Psoas muscle (tissue), 8 donors: ENCODE measurements at places on chromosomes 5 and 9. TPM values are rescaled to one million over a fixed set of nuclear protein-coding genes. Genes with fewer than 3 reads are reported as not detected.
A peak's percentile ranks its signal among the peaks of the same experiment; 100 is the strongest.

DNA sequence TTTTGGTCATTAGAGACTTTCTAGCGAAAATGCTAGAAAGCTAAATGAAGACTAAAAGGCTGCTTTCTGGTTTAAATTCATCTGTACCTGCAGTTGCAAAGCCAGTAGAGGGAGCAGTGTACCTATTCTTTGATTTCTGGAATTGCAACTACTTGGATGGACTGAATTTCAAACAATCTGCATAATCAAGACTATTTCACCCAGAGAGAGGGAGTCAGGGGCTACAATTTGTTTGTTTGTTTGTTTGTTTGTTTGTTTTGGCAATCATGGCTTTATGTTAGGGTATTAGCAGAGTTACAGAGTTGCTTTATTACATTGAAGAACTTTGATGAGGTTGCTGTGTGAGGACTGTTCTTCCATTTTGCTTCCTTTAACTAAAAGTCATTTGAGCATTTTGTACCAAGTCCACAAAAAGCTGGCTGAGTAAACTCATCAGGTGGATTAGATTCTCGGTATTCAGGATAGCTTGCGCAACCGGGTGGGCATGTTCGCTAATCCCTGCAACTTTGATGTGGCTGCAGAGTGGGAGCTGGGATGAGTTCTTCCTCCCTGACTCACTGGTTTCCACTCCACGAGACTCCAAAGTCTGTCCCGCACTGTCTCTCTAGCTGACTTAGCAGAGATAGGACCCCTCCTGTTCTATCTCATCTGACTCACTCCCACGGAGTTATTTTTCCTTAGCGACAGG lies 80.0 kb upstream of the TUT7 start:
- peak; percentile 74 for DNase-seq

GRCh38 chr5:34550964-34551363 lies 105.2 kb upstream of the RAI14 start:
- DNase-seq: no peak

The ECM2 gene
- 1.4 TPM for polyA plus RNA-seq

DNA sequence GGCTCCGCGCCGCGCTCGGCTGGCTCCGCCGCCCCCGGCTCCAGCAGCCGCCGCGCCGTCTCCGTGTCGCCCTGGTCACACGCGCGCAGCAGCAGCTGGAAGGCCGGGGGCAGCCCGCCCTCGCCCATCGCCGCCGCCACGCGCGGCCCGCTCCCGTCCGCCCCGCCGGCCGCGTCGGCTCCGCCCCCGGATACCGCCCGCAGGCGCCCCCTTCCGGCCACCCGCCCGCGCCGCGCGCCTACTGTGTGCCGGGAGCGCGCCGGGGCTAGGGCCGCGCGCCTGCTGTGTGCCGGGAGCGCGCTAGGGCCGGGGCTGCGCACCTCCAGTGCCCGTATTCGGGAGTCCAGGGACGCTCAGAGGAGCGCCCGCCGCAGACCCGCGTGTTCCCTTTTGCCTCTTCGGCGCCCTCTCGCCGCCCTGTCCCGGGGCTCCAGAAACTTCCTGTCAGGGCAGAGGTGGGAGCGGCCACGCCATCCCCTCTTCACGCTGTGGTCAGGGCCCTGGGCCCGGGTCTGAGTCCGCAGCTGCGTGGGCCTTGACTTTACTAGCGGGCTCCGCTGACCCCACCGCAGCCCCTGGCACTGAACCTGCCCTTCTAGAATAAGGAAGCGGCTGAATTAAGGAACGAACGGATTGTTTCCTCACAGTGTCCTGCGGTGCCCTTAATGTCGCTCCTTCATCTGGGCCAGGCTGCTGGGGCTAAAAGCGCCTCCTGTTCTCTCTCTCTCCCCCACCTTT lies at the start of gene ANKS6:
TSS of gene ANKS6 (minus strand) at position 192 of the 738 bp plus-strand sequence. CDS start at position 128, 64 bp downstream.
- DNase-seq: peak; percentile 87

DNA sequence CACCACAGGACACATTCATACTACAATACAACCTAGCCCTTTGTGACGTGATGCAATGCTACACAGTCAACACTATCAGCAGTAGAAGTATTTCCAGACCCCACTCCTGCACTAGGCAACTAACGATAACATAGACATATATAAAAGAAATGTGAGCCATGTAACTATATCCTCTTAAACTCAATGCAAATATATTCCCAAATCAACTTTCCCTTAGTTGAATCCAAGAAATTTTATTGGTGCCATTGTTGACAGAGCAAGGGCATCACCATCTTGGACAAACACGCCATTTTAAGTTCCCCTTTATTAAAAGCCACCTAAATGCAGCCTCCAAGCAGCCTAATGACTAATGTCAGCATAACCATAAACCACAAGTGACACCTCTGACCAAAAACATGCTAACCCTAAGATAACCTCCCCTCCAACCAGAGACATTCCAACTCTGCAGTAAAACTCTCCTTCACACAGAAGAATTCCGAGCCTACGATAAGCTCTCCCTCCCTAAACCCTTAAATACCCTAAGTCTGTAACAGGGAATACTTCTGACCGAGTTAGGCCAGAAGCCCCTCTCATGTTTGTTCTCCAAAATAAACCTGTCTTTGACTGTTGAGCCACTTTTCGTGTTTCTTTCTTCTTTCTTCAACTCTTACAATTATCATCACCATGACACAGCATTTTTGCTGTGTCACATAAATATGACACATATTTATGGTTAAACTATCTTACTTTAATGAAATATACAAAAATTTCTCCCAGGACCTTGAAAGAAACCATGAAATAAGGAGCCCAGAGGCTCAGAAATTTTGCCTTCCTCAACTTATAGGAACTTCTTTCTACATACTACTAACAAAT lies 1497.8 kb downstream of the EFNA5 start:
- no peak for DNase-seq

DNA sequence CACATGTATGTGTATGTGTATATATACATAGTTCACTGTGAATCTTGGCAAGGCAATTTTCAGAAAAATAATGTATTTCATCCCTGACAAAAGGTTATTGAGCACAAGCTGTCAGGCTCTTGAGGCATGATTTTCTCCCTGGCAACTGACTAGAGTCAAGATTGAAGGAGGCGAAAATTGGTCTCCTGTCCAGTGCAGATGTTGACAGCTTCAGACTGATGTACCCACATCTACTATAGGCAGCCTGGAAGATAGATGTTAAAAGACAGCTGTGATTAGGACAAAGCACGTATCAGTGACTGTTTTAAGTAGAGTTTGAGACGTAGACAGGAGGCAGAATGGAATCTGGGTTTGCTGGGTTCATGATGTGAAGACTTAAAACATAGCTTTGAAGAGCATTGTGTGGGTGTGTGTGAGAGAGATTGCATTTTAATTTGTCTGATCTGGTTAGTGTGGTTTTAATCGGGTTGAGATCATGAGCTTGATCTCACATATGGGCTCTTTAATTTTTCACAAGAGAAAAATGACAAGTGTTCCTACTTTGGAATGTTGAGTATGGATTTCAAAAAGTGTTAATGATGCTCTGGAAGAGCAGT lies 39.1 kb downstream of the CTNNA1 start:
- DNase-seq: no peak

DNA sequence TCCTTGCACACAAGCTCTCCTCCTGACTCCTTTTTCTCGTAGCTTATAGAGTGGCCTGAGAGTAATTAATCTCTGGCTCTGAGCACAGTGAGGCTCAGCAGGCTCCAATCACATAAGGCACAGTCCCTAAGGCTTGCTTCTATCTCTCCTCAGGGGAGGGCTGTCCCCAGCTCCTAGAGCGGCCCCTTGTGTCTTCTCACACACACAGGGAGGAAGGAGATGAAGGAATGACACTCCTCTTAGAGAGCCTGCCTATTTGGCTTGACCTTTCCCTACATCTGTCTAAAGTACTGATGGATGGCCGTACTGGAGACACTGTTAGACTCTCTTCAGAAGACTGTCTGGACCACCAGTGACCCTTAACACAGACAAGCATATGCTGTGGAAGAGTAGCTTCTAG lies 12.9 kb downstream of the TAS2R1 start:
- DNase-seq: no peak

DNA sequence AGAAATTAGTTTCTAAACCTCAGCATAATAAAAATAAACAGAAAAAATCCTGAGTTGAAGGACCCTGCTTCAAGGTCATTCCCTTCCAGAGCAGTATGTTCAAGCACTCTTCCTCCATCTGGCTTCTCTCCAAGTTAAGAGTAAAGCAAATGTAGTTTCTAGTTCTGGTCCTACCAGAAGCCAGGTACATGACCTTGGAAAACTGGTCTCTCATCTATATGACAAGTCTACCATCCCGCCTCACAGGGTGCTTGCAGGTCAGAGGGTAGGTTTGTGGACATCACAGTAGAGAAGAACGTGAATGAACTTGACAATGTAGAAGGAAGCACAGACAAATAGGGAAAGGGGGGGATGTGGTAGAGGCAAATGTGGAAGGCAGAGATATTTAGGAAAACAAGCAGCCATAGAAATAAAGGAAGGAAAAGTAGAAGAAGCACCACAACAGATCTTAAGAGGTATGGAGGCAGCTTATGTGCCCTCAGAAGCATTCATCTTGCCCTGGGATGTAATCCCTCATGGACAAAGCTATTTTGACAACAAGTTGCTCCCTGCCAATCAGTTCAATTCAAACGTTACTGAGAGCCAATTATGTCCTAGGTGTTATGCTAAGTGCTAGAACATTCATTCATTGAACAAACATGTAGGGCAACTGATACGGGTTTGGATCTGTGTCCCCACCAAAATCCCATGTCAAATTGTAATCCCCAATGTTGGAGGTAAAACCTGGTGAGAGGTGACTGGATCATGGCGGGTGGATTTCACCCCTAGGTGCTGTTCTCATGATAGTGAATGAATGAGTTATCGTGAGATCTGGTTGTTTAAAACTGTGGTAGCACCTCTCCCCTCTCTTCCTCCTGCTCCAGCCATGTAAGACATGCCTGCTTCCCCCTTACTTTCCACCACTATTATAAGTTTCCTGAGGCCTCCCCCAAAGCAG lies 23.7 kb upstream of the CTNNAL1 start:
- DNase-seq: no peak

The PRSS3 gene
- not detected for polyA plus RNA-seq

DNA sequence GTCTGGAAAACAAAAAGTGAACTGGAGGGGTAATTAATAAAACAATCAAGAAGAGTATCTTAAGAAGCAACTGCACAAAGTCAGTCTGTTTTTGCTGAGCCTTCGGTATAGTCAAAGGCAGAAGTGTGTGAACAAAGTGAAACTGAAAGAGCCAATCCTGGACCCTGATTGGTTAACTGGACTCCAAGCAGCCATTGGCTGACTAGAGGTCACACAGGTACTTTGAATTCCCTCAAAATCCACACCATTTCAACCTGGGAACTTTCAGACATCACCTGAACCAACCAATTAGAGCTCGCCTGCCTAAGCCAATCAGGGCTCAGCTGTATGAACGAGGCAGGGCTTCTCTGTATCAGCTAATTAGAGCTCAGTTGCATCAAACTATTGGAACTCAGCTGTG lies 286.7 kb downstream of the TLE4 start:
- no peak for DNase-seq

The HTR4 gene
- polyA plus RNA-seq: 0.01 TPM

- no peak for DNase-seq
Measured at GRCh38 chr5:175885813-175886212, 14.4 kb downstream of the CPLX2 start.

GRCh38 chr9:23557689-23558088 lies 268.4 kb downstream of the ELAVL2 start:
- DNase-seq: no peak

DNA sequence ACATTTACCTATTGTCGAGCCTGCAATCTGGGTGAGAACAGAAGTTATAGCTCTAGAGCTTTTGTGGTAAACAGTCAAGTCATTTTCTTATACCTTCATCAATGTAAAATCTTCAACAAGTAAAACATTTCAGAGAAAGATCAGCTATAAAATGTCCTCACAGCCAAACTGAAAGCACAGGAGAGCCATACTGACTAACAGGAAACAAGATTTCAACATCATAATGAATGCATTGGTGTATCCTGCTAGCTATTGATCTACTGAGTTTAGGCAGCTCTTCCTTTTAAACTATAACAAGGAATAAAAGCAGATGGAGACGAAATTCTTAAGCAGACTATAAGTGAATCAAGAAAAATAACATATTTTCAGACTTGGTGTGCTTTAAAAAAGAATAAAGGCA lies 1522.9 kb upstream of the WWC1 start:
- no peak for DNase-seq

The KIF4B gene
- 0.03 TPM for polyA plus RNA-seq

GRCh38 chr9:2526071-2526828 lies 95.3 kb upstream of the VLDLR start:
- DNase-seq: no peak

The DNAI1 gene
- polyA plus RNA-seq: 0.04 TPM

The DMRT3 gene
- polyA plus RNA-seq: 0.07 TPM

The DCTN3 gene
- 52.7 TPM for polyA plus RNA-seq

- DNase-seq: peak; percentile 39
Measured at GRCh38 chr5:139022528-139022927, 147.4 kb upstream of the LRRTM2 start.

DNA sequence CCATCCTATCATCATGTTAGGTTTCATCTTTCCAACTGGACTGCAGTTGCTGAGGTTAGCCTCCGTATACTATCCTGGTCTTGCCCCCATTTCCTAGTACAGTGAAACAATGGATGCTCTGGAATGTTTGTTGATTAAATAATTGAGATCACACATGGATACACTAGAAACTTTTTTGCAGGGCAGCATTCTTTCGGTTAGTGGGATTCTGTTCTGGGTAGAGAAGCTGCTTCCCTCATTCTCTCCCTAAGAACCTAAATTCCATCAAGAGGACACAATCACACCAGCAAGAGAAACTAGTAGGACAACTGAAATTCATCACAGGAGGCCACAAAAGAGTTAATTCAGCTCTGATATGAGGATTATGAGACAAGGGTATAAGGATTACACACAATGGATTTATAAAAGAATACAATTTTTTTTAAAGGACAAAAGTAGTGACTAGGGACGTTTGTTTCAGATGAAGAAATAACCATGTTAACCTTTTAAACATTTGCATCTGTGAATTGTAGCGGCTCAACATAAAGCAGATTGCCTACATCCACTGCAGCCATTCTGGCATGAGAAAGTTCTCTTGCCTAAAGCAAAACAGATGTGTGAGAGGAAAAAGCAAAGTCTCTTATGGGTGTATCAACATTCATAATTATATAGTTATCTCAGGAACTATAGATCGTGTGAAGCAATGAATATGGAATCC lies 162.7 kb upstream of the LHFPL2 start:
- no peak for DNase-seq

DNA sequence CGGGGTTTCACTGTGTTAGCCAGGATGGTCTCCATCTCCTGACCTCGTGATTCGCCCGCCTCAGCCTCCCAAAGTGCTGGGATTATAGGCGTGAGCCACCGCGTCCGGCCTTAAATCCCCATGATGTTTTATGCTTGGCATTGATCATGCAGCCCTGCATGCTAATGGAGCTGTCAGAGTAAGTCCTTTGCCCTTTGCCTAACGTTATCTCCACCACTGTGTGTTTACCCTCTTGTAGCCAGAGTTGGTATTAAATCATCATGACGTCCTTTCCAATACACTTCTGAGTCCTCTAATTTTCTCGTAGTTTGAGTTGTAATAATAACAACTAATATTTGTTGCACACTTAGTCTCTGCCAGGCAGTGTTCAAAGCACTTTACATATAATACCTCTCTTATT lies 57.2 kb upstream of the ZFAND5 start:
- no peak for DNase-seq

DNA sequence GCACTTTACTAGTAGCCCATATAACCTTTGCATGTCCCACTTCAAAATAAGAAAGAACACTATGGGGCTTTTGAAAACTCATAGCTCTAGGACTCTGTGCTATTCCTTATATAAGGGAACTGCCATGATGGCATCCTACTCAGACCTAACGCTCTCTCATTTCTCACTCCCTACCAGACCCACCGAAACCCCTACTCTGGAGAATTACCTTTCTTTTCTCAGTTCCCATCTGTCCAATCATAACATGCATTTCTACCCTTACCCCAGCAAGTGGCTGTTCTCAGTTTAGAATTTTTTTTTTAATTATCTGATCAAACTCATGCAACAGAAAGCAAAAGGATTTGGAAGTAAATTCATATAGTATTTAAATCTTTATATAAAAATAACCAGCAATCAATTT lies 27.3 kb downstream of the CARNMT1 start:
- no peak for DNase-seq
